ENCODE measurements at places on chromosomes 1 and 21. TPM values are rescaled to one million over a fixed set of nuclear protein-coding genes. Genes with fewer than 3 reads are reported as not detected.

ABL2 gene
- total RNA-seq, result 121 TPM

ATP1A4 gene
- total RNA-seq, result not detected

NBPF20 gene
- total RNA-seq, result 2.3 TPM

RHD gene
- not detected for total RNA-seq

GART gene
- 121 TPM for total RNA-seq

NLRP3 gene
- 2.6 TPM for total RNA-seq
